GM23338 (cell line): ENCODE measurements at places on chromosomes 1 and 21. TPM values are rescaled to one million over a fixed set of nuclear protein-coding genes. Genes with fewer than 3 reads are reported as not detected.

The THAP3 gene
- 15.1 and 18.6 TPM in 2 replicates for total RNA-seq

GRCh38 chr1:156124557-156125483 is 10.3 kb downstream of the LMNA start:
- DNase-seq, result peak; percentile 54

GRCh38 chr21:46229923-46230260 is 1.3 kb upstream of the LSS start:
- DNase-seq, result no peak

- peak; percentile 96 for DNase-seq
These were observed 66.5 kb downstream of the SH3BGR start for GRCh38 chr21:39518055-39518846.

The SDE2 gene
- total RNA-seq, result 25.6 and 26.9 TPM in 2 replicates

The AMPD1 gene
- not detected in 2 replicates for total RNA-seq
